ENCODE measurements at places on chromosomes 5 and 9.

GRCh38 chr5:167644619-167645018 is 646.8 kb upstream of the WWC1 start:
- DNase-seq, result no peak

- peak; percentile 1 for DNase-seq
Observed at GRCh38 chr9:1429297-1429696, 379.1 kb downstream of the DMRT2 start.

DNA sequence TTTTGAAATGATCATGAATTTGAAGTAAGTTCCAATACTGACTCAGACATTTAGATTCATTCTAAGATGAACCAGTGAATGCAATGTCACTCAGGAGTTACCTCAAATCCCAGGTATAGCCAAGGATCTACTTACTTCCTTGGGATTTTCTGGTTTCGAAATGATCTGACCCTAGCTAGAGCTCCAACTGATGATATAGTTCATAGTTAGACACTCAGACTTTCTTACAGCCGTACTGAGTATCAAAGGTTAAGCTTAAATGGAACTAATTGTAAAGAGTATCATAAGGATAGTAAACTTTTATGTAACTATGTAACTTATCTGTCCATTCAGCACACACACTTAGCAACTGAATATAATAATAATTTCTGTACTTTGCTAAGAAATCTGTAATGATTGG is 84.0 kb upstream of the FSD1L start:
- no peak for DNase-seq

GRCh38 chr9:132214027-132214622 is 52.3 kb downstream of the NTNG2 start:
- DNase-seq, result peak; percentile 87

DNA sequence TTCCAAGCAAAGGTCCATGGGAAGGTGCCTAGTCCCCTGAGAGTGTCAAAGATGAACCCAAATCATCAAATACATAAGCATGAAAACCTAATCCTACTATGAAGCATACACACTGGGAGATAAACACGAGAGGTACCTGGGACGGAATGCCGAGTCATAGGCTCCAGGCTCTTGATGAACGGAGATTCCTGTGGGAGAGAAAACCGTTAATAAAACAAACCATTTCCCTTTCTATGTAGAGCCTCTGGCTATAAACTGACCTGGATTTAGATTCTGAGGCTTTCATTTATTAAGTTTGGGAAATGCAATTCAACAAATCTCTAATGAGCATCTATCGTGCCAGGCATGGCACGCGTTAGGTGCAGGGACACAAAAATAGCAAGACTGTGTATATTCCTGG is 206.4 kb upstream of the IL12B start:
- no peak for DNase-seq

DNA sequence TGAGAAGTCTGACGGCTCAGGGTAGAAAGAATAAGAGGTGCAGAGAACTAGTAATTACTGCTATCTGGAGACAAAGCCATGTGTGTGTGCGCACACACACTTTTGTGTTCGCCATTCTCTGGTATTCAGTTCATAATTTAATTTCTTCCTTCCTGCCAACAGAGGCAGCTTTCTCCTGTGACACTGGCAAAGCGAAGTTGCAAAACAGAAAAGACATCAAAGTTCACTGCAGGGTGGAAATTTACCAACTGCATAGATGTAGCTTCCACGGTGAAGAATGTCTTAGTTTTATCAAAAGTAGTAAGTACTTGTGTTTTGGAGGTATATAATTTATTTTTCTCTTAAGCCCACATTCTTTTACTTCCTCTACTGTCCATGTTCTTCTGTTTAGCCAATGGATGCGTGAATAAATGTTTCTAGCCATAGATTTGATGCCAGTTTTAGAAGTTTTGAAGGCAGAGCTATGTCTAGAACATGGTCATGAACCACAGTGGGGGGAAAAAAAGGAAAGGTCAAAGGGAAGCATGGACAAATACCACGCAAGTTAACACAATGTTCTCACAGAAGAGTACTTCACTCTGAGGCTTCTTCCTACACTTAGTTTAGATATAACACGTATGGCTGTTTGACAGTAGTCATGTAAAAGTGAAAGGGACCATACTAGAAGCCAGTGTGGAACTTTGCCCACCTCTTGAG is 536.5 kb upstream of the GRIA1 start:
- no peak for DNase-seq

DNA sequence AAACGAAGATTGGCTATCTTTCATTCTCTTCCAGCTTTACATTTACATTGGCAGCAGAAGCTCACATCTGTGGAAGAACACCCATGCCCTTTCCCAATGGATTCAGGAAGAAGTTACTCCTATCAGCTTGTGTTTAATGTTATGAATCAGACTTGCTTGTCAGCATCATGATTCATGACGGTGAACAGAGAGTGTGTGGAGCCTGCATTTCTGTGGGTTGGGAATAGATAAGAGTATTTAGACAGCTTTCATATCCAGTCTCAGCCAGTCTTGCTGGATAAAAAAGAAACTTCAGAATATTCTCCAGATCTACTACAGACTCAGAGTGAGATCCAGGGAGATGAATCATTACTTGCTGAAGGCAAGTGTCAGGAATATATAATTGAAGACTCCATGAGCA is 812.9 kb upstream of the ZNF608 start:
- DNase-seq, result no peak

GRCh38 chr9:129184596-129185122 is 6.6 kb upstream of the IER5L start:
- no peak for DNase-seq

DNA sequence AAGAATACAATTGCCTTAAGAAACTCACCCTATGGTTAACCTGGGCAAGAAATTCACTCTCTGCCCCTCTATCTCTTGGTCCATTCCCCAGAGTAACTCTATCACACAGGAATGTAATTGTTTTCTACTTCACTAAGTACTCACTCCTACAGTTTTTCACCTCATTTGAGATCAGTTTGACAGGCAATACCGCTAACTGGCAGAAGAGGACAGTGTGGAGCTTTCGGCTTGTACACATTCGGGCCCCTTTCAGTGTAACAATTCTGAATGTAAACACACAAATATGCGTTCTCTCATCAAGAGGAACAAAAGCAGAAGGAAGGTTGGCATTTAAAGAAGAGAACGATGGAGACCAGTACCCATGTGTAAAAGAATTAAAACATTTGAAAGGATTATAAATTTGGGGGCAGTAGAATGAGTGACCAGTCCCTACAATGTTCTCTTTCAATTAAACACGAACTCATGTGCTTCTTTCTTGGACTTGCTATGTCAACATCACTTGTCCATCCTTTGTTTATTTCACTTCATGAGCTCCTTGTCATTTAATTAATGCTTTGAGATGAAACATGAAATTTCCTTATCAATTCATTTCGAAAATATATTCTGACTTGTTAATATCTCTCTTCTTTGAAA is 188.5 kb upstream of the GRAMD2B start:
- peak; percentile 51 for DNase-seq

- DNase-seq, result no peak
Observed at GRCh38 chr9:125961072-125961471, 213.9 kb downstream of the PBX3 start.

- DNase-seq, result no peak
Observed at GRCh38 chr5:135046661-135047346, 12.8 kb upstream of the PITX1 start.

GRCh38 chr5:81904861-81905260 is 67.0 kb upstream of the ATG10 start:
- no peak for DNase-seq

DNA sequence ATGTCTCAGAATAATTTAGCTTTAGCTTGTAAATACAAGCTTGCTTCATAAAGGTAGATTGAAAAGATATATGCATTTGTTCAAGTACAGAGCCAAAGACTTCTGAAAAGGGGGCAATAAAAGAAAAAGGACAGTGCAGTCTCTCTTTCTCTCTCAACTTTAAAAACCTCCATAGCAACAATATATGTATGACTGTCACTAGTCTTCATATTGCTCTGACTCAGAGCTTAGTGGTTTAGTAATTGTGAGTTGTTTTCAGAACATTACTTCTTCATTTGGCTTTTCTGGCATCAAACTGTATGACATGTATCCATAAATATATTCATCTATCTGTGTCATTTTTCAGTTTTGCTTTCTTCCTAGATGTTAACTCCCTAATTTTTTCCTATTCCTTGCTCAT is 194.6 kb upstream of the KIF2A start:
- no peak for DNase-seq
